ENCODE measurements at places on chromosomes 2 and 18.

- DNase-seq = peak; percentile 96
Measured at GRCh38 chr2:63399156-63399555, 189.1 kb downstream of the WDPCP start.

DNA sequence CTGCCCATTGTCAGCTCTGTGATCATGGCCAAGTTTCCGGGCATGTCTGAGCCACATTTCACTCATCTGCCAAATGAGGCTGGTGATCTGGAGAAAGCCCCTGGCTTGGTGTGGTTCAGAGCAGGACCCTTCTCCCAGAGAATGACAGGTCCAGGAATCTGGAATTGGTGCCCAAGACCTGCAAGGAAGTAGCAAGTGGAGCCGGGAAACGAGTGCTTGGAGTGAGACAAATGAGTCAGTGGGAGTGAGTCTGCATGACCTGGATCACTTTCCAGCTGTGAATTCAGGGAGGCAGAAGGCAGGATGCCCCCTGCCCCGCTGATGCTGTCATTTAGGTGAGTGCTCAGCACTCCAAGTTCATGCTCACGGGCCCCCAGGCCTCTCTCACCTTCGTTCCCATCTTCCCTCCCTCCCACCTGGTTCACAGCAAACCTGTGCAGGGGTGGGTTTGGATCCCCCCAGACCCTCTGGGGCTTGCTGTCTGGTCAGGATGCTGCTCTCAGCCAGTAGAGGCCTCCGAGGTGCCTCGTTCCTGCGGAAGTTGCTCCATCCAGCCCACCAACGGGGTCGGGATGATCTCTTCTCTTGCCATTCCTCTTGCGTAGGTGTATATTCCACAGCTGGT lies 104.4 kb downstream of the INHBB start:
- DNase-seq = no peak

GRCh38 chr2:16628314-16628713 lies 37.3 kb downstream of the CYRIA start:
- no peak for DNase-seq

- no peak for DNase-seq
Measured at GRCh38 chr2:71857636-71858035, 290.0 kb downstream of the CYP26B1 start.

GRCh38 chr18:58507880-58508279 lies 121.0 kb downstream of the ALPK2 start:
- no peak for DNase-seq

DNA sequence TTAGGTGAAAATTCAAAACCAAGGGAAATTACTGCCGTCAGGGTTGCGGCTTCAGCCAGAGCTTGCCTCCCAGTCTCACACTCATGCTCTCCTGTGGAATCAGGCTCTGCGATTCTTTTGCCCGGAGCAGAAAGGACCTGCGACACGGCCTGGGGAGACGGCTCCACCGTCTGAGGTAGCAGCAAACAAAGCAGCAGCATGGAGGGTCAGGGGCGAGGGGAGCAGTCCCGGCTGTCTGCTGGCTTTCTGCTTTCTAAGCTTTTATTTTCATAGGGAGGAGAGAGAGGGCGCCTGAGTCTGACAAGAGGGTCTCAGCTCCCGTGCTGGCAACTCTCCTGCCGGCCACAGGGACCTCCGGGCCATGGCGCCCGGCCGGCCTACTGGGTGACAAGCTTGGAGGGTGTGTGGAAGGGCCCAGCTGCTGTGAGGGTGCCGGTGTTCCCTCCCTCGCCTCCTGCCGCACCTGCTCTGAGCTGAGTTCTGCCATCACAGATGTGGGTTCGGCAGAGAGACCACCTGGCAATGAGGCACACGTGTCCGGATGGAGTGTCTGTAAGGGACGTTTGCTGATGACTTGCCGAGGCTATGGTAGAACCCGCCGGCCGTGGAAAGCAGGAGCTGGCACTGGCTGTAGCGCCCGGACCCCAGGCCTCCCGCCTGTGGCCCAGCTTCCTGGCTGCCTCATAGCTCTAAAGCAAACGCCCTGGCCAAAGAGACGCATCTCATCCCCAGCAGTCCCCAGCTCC lies 66.2 kb upstream of the CTDP1 start:
- DNase-seq = no peak

DNA sequence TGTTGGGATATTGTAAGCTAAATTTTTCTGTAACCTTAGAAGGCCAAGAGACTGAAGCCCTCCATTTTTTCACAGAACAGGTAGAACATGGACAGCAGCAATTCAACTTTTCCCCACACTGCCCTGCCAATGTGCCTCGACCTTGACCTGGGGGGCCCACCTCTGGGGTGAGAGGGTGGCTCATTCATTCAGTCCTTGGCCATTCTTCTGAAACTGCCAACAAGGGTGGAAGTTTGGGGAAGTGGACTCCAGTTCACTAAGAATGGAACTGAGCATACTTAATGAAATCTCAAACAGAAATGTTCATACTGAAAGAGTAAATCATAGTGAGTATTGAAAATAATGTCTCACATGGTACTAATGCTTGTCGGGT lies 1.1 kb downstream of the EEF1B2 start:
- DNase-seq = no peak

- DNase-seq = no peak
Measured at GRCh38 chr2:17540813-17541530, 476 bp downstream of the VSNL1 start.

All from NCI-H82 (cell line).